ENCODE measurements at places on chromosomes 4 and X. TPM values are rescaled to one million over a fixed set of nuclear protein-coding genes. Genes with fewer than 3 reads are reported as not detected.
A peak's percentile ranks its signal among the peaks of the same experiment; 100 is the strongest.

Gene HSFX3
- not detected for total RNA-seq

Gene TBX22
- total RNA-seq = not detected

DNA sequence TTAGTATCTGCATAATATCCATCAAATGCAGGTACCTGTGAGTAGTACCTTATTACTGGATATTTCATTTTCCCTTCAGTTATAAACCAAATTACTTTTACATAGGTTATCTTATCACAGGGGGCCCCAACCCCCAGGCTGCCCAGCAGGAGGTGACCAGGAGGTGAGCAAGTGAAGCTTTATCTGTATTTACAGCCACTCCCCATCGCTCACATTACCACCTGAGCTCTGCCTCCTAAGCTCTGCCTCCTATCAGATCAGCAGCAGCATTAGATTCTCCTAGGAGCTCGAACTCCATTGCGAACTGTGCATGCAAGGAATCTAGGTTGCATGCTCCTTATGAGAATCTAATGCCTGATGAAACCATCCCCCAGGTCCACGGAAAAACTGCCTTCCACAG, 6.3 kb downstream of the PRSS12 start:
- DNase-seq = no peak
- peaks cover 9% of the 10 kb centered on the region for H3K27me3 ChIP-seq
- H3K4me1 ChIP-seq = no peaks in the 10 kb centered on the region

Gene DDIT4L
- total RNA-seq = 4.0 TPM

DNA sequence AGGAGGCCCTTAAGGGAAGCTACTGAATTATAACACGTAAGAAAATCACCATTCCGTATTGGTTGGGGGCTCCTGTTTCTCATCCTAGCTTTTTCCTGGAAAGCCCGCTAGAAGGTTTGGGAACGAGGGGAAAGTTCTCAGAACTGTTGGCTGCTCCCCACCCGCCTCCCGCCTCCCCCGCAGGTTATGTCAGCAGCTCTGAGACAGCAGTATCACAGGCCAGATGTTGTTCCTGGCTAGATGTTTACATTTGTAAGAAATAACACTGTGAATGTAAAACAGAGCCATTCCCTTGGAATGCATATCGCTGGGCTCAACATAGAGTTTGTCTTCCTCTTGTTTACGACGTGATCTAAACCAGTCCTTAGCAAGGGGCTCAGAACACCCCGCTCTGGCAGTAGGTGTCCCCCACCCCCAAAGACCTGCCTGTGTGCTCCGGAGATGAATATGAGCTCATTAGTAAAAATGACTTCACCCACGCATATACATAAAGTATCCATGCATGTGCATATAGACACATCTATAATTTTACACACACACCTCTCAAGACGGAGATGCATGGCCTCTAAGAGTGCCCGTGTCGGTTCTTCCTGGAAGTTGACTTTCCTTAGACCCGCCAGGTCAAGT, 6.9 kb upstream of the MSANTD1 start:
- no peak overlapping the region for H3K27ac ChIP-seq
- peaks cover 27% of the 10 kb centered on the region for H3K4me1 ChIP-seq
- H3K36me3 ChIP-seq = peaks cover 3% of the 10 kb centered on the region

Gene CLDN2
- total RNA-seq = 0.09 TPM

Gene FGF13
- total RNA-seq = 23.7 TPM

- no peaks in the 10 kb centered on the region for H3K27me3 ChIP-seq
- H3K36me3 ChIP-seq = no peaks in the 10 kb centered on the region
- no peak overlapping the region for H3K27ac ChIP-seq
- H3K4me1 ChIP-seq = no peaks in the 10 kb centered on the region
- peak; percentile 92 for DNase-seq
Measured at GRCh38 chr4:141352909-141353525, 132.3 kb downstream of the ZNF330 start.

DNA sequence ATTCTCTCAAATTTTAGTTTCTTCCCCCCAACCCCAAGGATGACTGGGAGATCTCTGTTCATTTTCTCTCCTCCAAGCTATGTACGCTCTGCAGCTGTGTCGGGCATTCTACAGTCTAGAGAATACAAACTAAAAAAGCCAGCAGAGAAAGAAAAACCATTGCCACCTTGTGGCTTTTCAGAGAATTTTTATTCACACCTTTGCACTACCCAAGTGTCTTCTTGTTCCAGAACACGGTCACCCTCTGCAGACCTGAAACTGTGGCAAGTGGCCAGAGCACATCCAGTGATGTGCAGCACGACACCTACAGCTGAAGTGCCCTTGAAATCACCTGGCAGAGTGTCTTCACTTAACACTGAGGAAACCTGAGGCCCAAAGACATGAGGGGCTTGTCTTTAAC, 68.6 kb downstream of the CHST7 start:
- no peak overlapping the region for H3K4me3 ChIP-seq
- no peaks in the 10 kb centered on the region for H3K36me3 ChIP-seq
- no peak overlapping the region for H3K27ac ChIP-seq
- peaks cover 5% of the 10 kb centered on the region for H3K4me1 ChIP-seq
- H3K27me3 ChIP-seq = no peaks in the 10 kb centered on the region

- no peak overlapping the region for H3K27ac ChIP-seq
- no peaks in the 10 kb centered on the region for H3K4me1 ChIP-seq
- H3K36me3 ChIP-seq = no peaks in the 10 kb centered on the region
- H3K27me3 ChIP-seq = no peaks in the 10 kb centered on the region
Measured at GRCh38 chrX:103157496-103158316, 57.2 kb upstream of the BEX4 start.

GRCh38 chr4:48499551-48500066, 9.6 kb downstream of the ZAR1 start:
- H3K27ac ChIP-seq = no peak overlapping the region
- peaks cover 37% of the 10 kb centered on the region for H3K36me3 ChIP-seq
- no peaks in the 10 kb centered on the region for H3K4me1 ChIP-seq
- no peak for DNase-seq

- H3K27ac ChIP-seq = no peak overlapping the region
- no peaks in the 10 kb centered on the region for H3K27me3 ChIP-seq
- DNase-seq = peak; percentile 70
- H3K4me1 ChIP-seq = no peaks in the 10 kb centered on the region
- H3K36me3 ChIP-seq = no peaks in the 10 kb centered on the region
Measured at GRCh38 chr4:16516796-16517439, 290.6 kb upstream of the TAPT1 start.

- no peak overlapping the region for H3K4me3 ChIP-seq
- H3K27me3 ChIP-seq = no peaks in the 10 kb centered on the region
- H3K27ac ChIP-seq = no peak overlapping the region
Measured at GRCh38 chr4:72218953-72219352, 187.2 kb downstream of the NPFFR2 start.

- H3K4me3 ChIP-seq = no peak overlapping the region
- DNase-seq = peak; percentile 61
- H3K36me3 ChIP-seq = no peaks in the 10 kb centered on the region
- H3K4me1 ChIP-seq = no peaks in the 10 kb centered on the region
- H3K27ac ChIP-seq = no peak overlapping the region
Measured at GRCh38 chr4:1463088-1463926, 57.1 kb upstream of the NKX1-1 start.

DNA sequence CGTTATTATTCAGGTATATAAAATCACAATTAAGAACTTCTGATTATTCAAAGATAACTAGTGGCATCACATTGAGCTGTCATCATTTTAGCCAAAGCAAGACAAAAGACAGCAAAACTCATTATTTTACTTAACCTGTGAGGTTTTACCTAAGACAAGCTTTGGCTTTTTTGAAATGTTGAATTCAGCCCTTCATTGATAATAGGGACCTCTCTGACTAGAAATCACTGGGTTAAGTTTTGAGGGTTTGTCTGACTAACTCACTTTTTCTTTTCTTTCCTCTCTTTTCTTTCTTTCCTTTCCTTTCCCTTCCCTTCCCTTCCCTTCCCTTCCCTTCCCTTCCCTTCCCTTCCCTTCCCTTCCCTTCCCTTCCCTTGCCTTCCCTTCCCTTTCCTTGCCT, 244.2 kb downstream of the GRXCR1 start:
- H3K4me1 ChIP-seq = peaks cover 1% of the 10 kb centered on the region
- H3K36me3 ChIP-seq = no peaks in the 10 kb centered on the region
- no peak overlapping the region for H3K4me3 ChIP-seq
- no peak for DNase-seq
- H3K27ac ChIP-seq = no peak overlapping the region
- H3K27me3 ChIP-seq = no peaks in the 10 kb centered on the region

GRCh38 chrX:109384699-109385098, 97.2 kb downstream of the GUCY2F start:
- DNase-seq = peak; percentile 61
- H3K27ac ChIP-seq = no peak overlapping the region
- no peaks in the 10 kb centered on the region for H3K4me1 ChIP-seq
- no peak overlapping the region for H3K4me3 ChIP-seq
- no peaks in the 10 kb centered on the region for H3K36me3 ChIP-seq

Gene SPIN3
- total RNA-seq = 15.4 TPM

DNA sequence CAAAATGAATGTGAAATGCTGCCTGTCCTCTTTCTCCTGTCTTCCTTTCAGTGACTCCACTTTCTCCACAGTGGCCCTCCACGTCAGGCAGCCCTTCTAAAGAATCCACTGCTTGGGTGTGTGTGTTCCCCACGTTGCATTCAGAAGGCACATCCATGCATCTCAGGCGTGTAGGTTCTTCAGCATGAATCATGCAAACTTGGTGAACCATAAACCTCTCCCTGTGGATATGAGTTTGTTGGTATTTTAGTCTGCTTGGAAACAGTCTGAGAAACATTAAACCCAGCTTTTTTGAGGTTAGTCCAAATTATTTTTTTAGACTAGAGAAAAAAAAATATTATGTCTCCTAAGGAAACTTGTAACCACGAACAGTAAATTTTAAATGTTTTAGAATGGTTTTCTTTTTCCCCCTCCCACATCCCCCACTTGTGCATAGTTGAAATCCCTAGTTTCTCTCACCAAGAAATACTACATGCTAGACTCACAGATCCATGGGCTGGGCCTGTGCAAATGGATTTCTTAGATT, 251.6 kb downstream of the CBR4 start:
- peaks cover 13% of the 10 kb centered on the region for H3K36me3 ChIP-seq
- H3K27ac ChIP-seq = no peak overlapping the region
- no peak for DNase-seq
- no peaks in the 10 kb centered on the region for H3K27me3 ChIP-seq
- no peak overlapping the region for H3K4me3 ChIP-seq

GRCh38 chr4:154490234-154490582, 1.4 kb downstream of the DCHS2 start:
- H3K36me3 ChIP-seq = no peaks in the 10 kb centered on the region
- H3K27ac ChIP-seq = no peak overlapping the region
- peak overlapping the region; percentile 35 for H3K4me3 ChIP-seq
- peaks cover 92% of the 10 kb centered on the region for H3K27me3 ChIP-seq

All from cardiac muscle cell (in vitro differentiated cells and primary cell).